ENCODE measurements at places on chromosomes 11 and 22.

DNA sequence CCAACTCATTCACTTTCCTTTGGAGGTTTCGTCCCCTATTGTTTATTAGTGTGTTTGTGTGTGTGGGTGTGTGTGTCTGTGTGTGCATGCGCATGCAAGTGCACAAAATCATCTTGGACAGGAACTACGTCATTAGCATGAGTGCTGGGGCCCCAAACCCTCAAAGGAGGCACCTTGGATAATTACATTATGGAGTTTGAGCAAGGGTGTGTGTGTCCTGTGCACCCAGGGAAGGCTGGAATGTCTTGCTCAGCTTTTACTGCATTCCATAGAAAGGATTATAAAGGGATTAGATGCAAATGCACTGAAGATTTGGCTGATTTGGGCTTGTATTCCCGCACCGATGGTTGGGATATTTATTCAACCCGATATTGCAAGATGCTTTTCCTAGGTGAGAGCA, 203.4 kb upstream of the NAV2 start:
- DNase-seq = no peak

DNA sequence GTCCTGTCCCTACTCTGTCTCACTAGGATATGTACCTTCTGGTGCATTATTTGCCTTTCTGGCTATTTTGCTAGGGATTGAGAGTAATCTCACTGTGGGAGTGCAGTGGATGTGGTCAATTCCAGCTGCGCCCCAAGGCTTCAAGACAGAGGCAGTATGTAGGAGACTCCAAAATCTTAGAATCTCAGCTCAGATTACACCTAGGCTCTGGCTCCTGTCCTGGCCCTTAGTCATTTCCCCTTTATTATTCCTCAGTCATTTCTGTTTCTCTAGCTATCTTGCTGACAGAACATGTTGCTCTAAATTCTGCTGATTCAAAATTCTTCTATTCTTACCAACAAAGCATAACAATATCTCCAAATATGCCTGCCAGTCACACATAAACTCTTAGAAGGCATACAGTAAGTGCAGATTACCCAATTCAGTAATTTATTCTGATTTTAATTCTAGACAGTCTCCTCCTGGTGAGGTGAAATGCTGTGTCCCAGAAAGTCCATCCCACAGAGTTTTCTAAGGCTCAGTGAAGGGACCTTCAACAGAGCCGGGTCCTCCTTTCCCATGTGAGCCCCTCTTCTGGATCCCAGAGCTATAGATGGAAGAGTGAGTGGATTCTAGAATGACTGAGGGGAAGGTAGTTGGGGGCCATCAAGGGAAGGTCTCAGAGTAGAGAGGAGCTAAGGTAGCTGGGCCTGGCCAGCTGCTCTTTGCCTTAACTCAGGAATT, 24.3 kb upstream of the GLYATL1 start:
- DNase-seq = no peak

DNA sequence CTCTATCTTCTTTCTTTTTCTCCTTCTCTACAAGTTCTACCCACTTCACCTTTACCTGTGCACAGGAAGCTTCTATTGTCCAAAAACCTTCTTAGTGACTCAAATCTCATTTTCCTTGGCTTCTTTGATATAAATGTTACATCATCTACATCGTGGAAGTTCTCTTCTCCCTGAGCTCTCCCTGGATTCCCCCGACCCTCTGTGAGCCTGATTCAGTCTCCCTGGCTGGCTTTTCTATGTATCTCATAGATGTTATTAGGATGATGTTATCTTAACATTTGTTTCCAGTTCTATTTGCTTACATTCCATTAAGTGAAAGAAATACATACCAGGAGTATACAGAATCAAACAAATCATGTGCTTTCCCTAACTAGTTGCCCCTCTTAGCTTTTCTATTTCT, 235.8 kb upstream of the PITPNB start:
- no peak for DNase-seq

DNA sequence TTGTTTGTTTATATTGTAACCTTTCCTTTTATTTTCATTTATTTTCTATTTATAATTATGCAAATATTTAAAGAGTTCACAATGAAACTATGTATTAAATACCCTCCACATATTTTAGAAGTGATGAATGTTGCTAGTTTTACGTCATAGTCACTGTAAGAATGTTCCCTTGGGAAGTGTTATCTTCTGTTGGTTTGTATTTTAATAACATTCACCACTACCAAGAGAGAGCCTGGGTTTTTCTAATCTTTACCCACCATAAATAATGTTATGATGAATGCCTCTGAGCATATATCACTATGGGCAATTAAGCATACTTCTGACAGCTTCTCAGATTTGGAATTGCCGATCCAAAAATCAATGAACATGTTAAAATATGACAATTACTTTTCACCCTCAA, 80.7 kb downstream of the GGT1 start:
- no peak for DNase-seq

GRCh38 chr11:40134820-40135570, 1324.5 kb downstream of the LRRC4C start:
- DNase-seq = no peak

GRCh38 chr22:18118345-18118915, 7.8 kb downstream of the TUBA8 start:
- no peak for DNase-seq

- no peak for DNase-seq
These were observed 204.9 kb downstream of the CEP164 start for GRCh38 chr11:117532568-117532967.

- no peak for DNase-seq
These were observed 23.7 kb downstream of the SCN4B start for GRCh38 chr11:118128721-118129470.

DNA sequence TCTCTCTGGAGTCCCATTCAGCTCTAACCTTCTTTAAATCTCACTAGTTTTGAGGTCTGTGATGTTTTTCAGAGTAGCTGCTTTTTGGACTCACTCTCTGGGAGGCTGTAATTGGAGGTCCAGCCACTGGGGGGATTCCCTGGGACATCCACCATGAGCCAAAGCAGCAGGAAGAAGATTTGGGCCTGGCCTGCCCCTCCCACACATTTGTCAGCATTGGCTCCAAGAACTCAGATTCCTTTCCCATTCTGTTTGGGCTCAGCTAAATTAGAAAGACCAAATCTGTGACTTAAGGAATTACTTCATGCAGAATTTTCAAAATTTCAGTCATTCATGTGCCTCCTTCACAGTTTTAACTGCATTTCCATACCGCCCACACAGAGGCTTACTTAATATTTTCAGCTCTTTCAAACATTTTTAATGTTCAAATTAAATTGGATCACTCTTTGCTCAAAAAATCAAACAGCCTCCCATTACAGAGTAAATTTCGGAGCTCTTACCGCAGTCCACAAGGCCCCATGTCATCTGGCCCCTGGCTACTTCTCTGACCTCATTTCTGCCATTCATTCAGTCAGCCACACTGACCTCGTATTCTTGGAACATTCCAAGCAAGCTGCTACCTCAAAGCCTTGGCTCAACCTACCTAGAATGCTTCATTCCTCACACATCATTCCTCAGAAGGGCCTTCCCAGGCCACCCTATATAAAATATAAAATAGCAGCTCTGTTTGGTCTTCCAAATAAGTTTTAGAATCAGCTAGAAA, 54.5 kb upstream of the RRAS2 start:
- no peak for DNase-seq

- DNase-seq = no peak
These were observed 313.0 kb downstream of the BRD1 start for GRCh38 chr22:49514641-49515040.

DNA sequence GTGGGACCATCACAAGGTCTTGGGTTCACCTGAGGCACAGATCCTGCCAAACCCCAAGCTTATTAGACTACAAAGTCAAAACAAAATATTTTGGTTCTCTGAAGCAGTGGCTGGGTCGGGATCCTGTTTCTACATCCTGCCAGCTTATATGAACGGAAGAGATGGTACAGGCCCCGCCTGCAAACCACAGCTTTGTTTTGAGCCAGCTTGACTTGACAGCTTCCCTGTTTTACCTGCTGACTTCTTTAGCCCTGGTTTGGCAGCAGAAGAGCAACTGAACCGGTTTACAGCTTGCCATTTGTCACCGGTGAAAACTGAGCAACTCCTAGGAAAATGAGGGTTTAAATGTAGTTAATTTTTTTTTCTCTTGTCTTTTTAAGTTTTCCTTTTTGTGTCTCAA, 11.4 kb downstream of the PACS1 start:
- DNase-seq = no peak

- DNase-seq = no peak
These were observed 146.5 kb downstream of the CCDC34 start for GRCh38 chr11:27216270-27217149.

GRCh38 chr11:61611309-61611708, 30.4 kb upstream of the SYT7 start:
- DNase-seq = no peak

DNA sequence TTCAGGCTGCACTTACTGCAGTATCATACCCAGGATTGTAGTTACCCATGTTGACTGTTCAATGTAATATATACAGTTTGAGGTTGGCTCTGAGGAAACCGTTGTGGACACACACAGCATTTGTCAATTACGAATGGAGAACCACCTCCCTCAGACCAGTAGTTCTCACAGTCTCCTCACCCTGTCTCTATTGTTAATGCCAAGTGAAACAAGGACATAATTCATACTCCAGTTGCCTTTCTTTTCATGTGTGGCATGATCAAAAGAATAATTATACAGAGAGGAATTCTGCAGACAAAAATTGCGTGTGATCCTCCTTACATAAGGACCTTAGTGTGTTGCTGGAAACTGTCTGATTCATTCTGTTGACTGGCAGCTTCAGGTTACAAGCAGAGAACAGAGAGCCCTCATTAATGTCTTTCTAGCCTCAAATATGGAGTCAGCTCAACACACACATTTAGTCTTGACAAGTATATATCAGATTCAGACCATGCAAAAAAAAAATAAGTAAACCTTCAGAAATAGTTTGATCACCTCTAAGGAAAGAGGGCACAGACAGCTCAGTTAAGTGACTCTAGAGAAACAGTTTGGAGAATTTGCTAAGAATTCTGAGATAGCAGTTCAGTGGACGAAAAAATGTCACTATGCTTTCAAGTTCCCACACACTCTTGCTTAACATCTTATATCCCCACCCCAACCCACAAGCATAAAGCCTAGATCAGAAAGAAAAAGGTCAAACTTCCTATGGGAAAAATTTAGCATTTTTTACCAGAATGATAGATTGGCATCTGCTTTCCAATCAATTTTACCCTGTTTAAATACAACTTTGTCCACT, 96.1 kb downstream of the MAML2 start:
- DNase-seq = no peak

GRCh38 chr22:46429325-46429853, 93.9 kb downstream of the TRMU start:
- no peak for DNase-seq

- peak; percentile 61 for DNase-seq
These were observed 244.7 kb downstream of the ETS1 start for GRCh38 chr11:128342511-128343134.

DNA sequence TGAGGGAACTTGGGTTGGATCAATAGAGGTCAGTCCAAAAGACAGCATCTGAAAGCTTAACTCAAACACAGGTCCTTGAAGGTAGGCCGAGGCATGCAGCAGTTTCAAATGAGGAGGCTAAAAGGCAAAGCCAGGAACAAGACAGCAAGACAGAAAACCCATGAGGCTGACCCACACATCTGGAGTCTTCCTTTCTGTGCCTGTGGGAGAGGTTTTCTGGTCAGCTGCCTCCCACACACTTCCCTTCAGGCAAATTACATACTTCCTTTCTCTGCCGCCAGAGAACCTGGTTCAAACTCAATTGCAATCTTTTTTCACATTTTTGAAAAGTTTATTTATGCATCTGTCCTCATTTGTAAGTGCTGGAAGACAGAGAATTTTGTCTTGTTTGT, 29.8 kb upstream of the CRTAM start:
- DNase-seq = no peak

DNA sequence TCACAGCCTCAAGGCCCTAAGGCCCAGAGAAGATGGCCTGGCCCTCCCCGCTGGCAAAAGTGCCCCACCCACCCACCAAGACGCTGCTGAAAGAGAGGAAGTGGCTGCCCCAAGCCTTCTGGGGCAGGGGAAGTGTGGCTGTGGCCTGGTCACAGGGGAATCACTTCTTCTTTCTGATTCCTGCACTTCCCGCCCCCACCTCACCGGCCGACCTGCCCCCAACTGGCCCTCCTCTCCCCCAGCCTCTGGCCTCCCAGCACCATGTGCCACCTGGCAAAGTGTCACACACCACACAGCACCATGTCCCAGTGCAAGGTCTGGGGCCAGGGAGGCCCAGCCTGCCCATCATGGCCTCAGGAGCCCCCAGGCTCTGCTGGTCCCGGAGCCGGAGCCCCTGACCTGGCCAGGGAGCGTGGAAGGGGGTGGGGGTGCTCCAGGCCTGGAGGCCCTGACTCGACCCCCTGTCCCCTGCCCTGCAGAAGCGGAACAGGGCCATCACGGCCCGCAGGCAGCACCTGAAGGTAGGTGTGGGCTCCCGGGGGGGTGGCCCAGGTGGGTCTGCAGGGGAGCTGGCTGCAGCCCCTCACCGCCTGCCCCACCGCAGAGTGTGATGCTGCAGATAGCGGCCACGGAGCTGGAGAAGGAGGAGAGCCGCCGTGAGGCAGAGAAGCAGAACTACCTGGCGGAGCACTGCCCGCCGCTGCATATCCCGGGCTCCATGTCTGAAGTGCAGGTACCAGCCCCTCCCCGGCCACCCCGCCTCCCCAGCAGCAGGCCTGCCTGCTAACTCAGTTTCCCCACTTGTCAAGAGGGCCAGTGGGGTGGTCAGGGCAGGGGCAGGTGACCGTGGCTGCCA, 1.4 kb downstream of the TNNI2 start:
- no peak for DNase-seq

- DNase-seq = no peak
These were observed 56.7 kb upstream of the RAB38 start for GRCh38 chr11:88231894-88232482.

- no peak for DNase-seq
These were observed 1404.8 kb downstream of the LRRC4C start for GRCh38 chr11:40054631-40055030.

GRCh38 chr11:86814775-86815174, 14.4 kb downstream of the PRSS23 start:
- no peak for DNase-seq

DNA sequence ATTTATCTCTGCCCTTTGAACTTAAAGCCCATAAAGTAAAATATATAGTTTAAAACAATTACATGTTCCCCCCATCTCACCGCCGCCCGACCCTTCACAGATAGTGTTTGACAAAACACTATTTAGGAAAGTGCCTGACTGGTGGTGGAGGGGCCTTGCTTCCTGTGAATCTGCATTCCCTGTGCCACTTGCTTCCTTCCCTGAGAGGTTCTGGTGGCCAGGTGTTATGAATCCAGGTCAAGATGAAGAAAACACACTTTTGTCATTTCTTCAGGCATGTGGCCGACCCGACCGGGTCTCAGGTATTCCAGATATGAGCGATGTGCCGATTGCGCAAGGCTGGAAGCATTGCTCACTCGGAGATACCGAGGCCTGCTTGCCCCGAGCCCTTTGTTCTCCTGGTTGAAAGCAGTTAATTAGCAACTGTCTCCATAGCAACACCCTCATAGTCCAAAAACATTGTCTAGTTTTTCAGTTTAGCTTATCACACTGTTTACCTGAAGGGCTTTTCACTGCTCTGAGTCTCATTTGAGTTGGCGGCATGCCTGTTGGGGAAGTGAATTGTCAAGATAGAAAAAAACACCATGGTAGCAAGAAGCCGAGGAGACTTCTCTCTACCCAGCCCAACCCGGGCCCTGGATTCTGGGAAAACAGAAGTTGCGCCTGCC, 128.3 kb downstream of the TEAD1 start:
- no peak for DNase-seq

- no peak for DNase-seq
These were observed at the start of gene GAL3ST1 for GRCh38 chr22:30574095-30574981. Gene GAL3ST1 (minus strand): TSS chr22:30574665. CDS start chr22:30557392, 17,273 bp downstream.
